ENCODE measurements at places on chromosomes 7 and 10.

DNA sequence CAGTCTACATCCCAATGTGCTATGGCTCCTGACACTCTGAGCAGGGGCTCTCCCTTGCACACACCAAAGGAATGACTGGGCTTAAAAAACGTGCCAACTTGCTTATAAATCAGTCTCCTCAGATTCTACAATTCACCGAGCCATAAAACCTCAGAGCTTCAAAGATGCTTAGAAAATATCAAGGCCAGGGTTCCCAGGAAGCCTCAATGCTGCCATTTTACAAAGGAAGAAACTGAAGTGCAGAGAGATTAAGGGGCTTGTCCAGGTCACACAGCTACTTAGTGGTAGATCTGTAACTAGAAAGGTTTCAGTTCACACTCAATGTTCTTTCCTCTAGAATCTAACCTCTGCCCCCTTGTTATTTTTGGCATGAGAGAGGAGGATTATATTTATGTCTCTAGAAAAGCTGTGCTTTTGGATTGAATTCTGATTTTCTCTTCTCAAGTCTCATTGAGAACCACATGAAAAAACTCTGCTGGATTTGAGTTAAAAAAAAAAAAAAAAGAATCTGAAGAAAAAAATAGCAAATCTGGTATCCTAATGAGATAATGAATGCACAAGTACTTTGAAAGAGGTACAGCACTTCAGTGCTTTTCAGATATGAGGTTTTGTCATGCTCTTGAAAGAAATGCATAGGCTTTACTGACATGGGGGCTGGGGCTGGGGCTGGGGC, 22.3 kb upstream of the TSPAN33 start:
- no peak for DNase-seq

- no peak for DNase-seq
These were observed 260.5 kb downstream of the PRPF18 start for GRCh38 chr10:13847201-13847631.

DNA sequence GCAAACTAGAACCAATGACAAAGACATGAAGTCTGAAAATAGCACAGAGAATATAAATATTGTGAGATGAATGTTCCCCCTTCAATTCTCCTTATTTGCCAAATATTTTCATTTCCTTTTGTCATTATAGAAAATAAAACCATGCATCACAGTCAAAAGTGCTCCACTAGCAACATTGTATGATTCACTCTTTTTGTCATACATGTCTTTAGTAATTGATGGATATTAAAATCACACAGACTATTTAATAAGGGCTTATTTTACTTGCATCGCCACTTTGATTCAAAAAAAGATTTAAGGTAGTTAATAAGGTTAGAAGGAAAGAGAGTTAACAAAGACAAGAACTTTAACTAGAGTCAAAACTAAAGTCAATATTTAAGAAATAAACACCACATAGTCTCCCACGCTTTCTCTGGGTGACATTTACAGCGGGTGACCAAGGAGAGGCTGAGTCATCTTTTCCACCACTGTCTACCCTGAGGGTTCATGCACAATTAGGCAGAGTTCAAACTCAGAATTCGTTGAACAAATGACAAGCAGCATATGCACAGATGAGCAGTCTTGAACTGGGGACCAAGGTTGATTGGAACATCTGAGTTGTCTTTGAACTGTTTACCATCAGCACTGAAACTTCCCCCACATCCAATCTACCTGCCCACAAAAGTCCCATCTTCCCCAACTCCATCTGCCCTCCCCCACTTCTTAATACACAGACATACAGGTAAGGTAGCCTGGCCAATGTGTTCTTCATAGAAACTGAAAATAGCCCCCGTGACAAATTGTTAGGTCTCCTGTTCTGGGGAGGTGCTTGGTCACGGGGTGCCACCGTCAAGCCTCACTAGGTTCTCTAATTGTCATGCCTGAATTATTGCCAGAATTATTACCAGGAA, 42.5 kb downstream of the C7orf25 start:
- peak; percentile 25 for DNase-seq

DNA sequence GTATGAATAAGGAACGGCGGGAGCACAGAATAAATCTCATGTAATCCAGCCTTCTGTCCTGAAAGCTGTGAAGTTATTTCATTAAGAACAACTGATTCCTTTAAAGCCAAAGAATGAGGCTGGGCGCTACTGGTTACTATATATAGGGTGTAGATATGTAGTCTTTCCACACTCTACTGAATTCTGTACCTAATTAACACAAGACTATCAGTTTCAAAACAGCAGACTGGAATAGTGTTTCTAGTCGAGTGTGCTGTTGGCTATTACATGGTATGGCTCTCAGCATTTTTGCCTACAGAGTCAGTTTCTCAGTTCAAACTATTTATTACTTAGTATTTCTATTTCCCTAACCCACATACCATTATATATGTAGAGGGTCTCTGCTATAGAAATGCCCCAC, 163.3 kb downstream of the THSD7A start:
- no peak for DNase-seq

GRCh38 chr7:80832006-80832405, 86.8 kb downstream of the SEMA3C start:
- DNase-seq: no peak

GRCh38 chr7:102874166-102874829, 38.5 kb upstream of the LRRC17 start:
- DNase-seq: peak; percentile 8

DNA sequence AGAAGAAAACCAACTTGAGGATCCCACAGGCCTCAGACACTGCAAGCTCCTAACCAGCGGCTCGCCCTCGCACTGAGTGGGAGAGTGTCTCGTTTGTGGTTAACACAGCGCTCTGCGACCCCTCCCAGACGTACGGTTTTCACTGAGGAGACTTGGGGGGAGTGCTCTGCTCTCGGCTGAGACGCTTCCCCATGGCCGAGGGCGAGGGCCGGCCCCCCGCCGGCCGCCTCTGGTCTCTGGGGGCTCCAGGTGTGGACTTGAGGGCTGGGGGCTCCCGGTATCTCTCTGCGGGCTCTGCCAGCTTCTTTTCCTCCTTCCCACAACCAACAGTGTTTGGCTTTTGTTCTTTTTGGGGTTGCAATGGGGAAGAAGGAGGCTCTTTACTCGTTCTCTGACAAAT, 118.7 kb downstream of the LARP4B start:
- no peak for DNase-seq

GRCh38 chr10:88178758-88179157, 315.3 kb downstream of the PTEN start:
- DNase-seq: no peak

GRCh38 chr7:36900988-36901710, 176.9 kb upstream of the AOAH start:
- no peak for DNase-seq

GRCh38 chr10:114359041-114359952, 45.0 kb downstream of the AFAP1L2 start:
- DNase-seq: no peak

GRCh38 chr10:119597405-119598186, 832 bp upstream of the TIAL1 start:
- no peak for DNase-seq

GRCh38 chr10:62692085-62692484, 112.4 kb upstream of the ADO start:
- no peak for DNase-seq

DNA sequence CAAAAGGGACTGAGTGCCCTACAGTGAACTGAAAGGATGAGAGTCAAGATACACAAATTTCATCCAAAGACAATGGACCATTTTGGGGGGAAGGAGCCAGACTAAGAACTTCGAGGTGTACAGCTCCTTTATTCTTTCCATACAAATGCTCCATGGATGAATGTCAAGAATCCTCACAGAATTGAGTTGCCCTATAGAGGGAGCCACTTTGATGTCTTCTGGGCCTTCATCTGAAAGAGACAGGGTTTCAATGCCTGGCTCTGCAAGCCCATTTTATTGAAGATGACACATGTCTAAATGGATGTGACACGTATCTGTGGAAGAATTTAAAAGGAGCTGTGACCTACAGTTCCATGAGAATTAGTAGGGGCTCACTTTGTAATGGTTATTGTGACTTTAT, 32.0 kb upstream of the NRG3 start:
- no peak for DNase-seq

- no peak for DNase-seq
These were observed 320.6 kb downstream of the FRMD4A start for GRCh38 chr10:14010101-14010558.

GRCh38 chr7:88015309-88015708, 81.3 kb downstream of the ADAM22 start:
- DNase-seq: no peak

GRCh38 chr10:58830697-58831096, 318.0 kb downstream of the BICC1 start:
- DNase-seq: no peak

GRCh38 chr10:21661087-21661486, 127.1 kb downstream of the MLLT10 start:
- no peak for DNase-seq

DNA sequence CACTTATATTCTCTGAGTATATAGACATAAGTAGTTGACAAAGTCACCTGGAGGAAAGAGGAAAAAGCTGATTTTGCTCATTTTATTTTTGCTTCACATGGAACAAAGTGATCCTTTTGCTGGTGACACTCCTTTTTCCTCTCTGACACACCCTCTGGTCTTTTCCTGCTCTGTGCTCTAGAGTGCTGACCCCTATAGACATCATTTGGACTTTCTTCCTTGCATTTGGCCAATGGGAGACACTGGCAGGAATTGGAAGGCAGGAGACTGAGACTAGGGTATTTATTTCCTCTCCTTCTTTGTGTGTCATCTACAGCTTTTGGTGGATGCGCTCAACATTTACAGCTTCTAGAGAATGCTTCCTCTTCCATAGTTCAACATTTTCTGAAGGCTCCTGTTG, 1078.1 kb downstream of the SORCS1 start:
- DNase-seq: no peak

GRCh38 chr10:118423800-118424442, 81.8 kb upstream of the FAM204A start:
- peak; percentile 66 for DNase-seq

- DNase-seq: no peak
These were observed 51.2 kb upstream of the ANAPC16 start for GRCh38 chr10:72164617-72165016.

DNA sequence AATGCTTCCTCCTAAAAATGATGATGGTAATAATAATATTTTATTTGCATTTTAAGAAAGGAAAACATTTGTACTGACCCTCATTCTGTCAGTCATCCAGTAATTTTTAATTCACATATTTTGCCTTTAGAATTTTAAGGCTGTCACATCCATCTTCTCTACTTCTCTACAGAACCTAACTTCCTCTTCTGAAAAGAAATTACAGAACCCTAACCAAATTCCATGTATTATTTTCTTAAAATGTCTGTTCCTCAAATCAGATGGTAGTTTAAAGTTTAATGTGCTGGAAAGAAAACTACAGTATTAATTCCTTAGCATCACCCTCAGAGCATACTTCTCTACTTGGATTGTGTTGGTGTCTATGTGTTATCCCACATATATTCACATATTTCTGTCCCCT, 9.0 kb downstream of the PIK3CG start:
- DNase-seq: no peak

DNA sequence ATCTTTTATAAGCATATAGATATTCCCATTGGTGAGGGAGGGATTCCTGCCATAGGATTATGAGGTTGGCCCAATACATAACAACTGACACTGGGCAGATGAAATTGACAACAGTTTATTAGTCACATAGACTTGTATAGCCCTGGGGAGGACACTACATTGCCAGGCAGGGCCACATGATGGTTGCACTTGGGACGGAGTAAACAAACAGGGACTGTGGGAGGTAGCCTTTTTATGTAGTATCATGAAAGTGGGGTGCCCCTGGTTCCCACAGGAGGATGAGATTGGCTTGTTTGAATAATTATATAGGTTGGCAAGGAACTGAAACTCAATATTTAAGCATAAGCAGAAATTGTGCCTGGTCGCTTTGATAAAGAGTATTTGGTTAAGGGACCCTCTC, 23.5 kb downstream of the TRIM24 start:
- no peak for DNase-seq

DNA sequence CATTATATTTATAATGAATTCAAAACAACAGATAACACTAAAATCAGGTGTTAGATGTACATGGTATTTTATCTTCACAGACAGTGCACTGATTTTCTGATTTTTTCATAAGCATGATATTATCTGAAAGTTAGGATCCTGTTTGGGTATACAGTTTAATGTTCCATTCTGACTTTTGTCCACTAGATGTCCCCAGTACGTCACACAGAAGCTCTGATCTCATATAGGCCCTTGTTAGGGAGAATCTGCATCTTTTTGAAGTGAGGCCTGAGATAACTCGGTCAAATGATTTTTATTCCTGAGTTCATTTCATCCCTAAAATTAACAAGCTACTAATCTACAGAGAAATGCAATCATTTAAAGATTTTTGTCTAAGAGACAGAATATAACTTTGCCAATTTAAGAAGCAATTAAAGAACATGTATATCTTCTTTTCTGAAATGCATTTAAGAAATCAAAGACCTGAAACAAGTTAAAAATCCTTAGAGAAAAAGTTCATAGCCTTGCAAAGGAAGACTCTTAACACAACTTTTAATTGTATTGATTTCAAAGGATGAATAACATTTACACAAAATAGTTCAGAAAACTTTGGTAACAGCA, 72.0 kb upstream of the TES start:
- no peak for DNase-seq

GRCh38 chr10:15346440-15347141, 24.5 kb downstream of the FAM171A1 start:
- DNase-seq: no peak

GRCh38 chr10:26438534-26439341, 597 bp downstream of the APBB1IP start:
- peak; percentile 71 for DNase-seq

GRCh38 chr7:27640884-27641574, 21.7 kb downstream of the HIBADH start:
- DNase-seq: no peak

DNA sequence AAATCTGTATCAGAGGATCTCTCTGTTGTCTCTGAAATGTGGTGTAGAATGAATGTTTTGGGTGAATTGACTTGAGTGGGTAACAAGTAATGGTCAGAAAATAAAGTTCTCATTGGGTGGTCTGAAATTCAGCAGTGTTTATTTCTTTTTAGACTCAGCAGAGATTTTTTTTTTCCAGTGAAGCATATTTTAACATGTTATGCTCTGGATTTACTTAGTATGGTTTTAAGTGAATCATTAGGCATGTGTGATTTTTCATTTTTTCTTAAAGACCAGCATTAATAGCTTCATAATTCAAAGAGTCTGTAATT, 63.5 kb downstream of the REEP3 start:
- DNase-seq: no peak

- no peak for DNase-seq
These were observed 91.3 kb downstream of the CALD1 start for GRCh38 chr7:134870781-134871180.

GRCh38 chr10:88960802-88961201, 8.2 kb upstream of the ACTA2 start:
- DNase-seq: no peak

DNA sequence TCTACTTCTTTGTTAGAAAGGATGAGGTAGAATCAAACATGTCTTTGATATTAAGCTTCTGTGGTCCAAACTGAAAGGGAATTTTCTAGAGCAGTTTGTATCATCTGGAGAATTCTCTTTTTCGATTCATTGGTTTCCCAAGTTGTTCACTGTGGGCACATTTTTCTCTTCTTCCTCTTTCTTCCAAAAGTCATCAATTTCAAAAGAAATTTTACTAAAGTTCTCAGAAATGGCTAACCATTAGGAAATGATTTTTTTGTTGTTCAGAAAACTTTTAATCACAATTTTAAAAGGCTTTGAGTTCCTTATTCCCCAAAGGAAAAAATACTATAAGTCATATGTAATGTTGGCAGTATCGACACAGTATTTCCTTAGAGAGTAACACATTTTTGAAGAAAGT, 28.3 kb upstream of the CCDC6 start:
- DNase-seq: no peak
